ENCODE measurements at places on chromosomes 7 and 10.

DNA sequence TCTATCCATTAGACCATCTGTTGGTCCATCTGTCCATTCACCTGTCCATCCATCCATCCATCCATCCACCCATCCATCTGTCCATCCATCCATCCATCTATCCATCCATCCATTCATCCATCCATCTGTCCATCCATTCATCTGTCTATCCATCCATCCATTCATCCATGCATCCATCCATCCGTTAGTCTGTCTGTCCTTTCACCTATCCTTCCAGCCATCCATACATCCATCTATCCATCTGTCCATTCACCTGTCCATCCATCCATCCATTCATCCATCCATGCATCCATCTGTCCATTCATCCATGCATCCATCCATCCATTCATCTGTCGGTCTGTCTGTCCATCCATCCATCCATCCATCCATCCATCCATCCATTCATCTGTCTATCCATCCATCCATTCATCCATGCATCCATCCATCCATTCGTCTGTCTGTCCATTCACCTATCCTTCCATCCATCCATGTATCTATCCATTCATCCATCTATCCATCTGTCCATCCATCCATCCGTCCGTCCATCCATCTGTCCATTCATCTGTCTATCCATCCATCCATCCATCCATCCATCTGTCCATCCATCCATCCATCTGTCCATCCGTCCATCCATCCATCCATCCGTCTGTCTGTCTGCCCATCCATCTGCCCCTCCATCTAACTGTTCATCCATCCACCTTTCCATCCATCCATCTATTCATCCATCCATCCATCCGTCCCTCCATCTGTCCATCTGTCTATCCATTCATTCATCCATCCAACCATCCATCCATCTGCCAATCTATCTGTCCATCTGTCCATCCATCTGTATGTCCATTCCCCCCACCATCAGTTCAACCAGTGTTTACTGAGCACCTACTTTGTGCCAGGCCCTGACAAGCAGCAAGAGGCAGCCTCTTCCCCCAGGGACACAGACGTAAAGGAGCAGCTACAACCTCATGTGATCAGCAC lies 4.8 kb upstream of the LFNG start:
- no peak for DNase-seq

- DNase-seq, result no peak
These were observed 9.8 kb upstream of the MAPK8 start for GRCh38 chr10:48296576-48297098.

DNA sequence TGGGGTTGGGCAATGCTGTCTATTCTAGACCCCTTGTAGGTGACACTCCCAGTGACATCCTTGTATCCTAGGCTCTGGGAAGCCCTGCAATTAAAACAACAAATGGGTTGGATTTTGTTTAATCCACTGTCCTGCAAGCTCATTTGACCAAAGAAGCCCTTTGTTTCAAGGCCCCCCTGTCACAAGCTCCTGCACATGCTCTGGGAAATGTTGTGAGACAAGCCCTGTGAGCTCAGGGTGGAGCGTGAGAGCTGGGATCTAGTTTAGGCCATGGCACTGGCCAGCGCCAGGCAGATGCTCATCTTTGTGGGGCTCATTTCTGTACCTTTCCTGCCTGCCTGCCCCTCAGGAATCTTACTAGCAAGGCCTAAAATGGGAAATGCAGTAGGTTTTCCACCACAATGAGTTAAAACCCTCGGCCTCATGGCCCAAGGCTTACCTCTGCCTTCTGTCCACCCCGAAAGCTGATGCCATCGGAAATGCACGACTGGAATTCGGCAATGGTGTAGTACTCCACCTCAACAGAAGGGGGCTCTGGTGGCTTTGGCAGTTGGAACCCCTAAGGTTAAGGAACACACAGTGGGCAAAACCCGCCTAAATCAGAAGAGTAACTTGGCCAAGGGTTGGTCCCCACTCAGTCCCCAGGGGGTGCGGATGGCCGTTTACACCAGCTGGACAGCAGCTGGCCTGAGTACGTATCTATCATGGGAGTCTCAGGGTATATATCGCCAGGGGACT lies 112.0 kb downstream of the NEURL1 start:
- peak; percentile 55 for DNase-seq

- DNase-seq, result peak; percentile 58
These were observed 1.9 kb downstream of the HIPK2 start for GRCh38 chr7:139775829-139776266.

GRCh38 chr7:44965937-44966730 lies 12.7 kb downstream of the MYO1G start:
- DNase-seq, result no peak

DNA sequence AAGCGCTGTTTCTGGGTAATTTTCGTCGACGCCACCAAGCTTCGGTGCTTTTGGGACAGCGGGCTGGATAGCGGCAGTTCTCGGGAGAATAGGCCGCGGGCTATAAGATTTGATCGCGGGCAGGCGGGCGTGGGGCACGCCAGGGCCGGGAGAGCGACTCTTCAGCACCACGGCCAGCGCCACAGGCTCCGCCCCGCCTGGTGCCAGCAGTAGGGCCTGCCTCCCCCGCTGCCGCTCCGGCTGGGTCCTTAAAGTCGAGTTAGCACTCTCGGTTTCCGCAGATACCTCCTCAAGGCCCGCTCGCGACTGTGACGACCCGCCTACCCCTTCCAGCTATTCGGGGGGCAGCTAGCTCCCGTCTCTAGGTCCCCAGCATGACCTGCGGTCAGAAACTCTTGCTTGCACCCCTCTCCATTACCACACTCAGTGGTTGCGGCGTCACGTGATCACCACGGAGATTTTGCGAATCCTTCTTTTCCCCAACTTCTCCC lies 9.4 kb downstream of the NXPH1 start:
- peak; percentile 49 for DNase-seq

DNA sequence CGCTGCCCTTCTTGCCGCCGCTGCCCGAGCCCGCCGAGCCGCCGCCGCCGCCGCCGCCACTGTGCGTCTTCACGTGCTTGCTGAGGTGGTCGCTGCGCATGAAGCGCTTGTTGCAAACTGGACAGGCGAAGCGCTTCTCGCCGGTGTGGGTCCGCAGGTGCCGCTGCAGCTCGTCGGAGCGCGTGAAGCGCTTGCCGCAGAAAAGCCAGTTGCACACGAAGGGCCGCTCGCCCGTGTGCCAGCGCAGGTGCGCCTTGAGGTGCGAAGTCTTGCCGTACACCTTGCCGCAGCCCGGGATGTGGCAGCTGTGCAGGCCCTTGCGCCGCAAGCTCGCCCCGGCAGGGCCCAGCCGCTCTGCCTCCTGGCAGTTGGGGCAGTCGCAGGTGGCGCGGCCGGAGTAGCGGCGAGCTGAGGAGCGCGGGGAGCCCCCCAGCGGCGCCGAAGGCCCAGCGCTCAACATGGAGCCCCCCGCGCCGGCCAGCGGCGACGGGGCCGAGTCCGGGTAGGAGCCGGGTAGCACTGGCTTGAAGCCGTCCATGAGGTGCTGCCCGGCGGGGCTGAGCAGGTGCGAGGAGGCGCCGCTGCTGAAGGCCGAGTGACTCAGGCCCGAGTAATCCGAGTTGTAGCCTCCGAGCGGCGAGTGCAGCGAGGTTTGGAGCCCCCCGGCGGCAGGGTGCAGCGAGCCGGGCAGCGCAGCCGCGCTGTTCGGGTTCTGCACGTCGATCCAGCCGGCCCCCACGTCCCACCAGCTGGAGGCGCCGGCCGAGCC lies 2.1 kb downstream of the SP8 start:
- no peak for DNase-seq

- DNase-seq, result no peak
These were observed 280.5 kb downstream of the KIF20B start for GRCh38 chr10:89981891-89982290.

GRCh38 chr7:1223196-1223981 lies 9.3 kb upstream of the UNCX start:
- no peak for DNase-seq

DNA sequence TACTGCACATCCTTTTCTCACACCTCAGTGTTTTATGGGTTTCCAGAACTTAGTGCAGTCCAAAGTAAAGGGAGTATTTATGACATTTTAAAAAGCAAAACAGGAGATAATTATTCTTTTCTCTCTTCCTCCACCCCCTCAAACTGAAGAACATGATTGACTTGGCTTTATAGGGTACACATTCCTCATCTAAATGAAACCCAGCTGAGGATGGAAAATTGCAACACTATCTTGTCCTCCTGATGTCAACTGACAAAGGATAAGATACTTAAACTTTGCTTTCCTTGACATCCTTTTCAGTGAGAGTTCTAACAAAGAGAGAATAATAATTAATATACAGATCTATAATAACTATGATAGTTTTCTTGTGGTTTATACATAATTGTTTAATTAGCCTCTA lies 299.1 kb downstream of the BBS9 start:
- DNase-seq, result no peak

GRCh38 chr10:94041206-94041605 lies 47.5 kb downstream of the PLCE1 start:
- DNase-seq, result no peak

DNA sequence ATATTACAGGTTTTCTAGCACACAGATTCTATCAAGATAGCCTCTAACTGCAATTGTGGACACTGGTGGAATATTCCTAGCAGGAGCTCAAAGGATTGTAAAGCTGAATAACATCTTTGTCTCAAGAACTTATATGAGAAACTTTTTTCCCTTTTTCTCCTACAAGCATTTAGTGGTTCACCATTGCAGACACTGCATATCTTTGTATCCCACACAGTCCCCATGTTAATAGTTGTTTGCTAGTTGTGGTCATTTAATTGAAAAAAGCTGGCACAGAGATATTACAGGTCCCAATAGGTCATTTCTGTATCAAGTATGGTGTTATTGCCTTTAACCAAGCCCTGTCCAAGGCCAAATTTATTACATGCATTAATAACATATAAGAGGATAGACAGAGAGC lies 226.2 kb upstream of the TCF7L2 start:
- DNase-seq, result no peak

DNA sequence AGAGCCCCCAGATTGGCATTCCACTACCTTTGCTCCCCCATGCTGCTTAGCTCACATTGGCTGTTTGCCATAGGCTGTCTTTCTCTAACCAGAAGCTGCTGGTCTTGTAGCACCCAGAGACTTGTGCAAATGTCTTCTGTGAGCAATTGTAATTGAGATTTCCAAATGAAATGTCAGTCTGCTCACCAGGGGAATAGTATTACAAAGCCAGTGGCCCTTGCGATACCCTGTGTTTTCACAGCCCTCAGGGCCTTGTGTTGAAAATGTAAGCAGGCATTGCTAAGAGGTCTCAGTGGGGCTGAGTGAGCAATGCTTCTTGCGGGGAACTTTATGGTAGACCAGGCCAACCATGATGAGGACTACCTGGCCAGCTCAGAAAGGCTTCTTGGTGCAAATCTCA lies 746.5 kb downstream of the LRMDA start:
- no peak for DNase-seq

GRCh38 chr10:12547301-12547771 lies 198.0 kb downstream of the CAMK1D start:
- DNase-seq, result no peak

GRCh38 chr7:29337546-29338116 lies 143.1 kb downstream of the CHN2 start:
- DNase-seq, result no peak

GRCh38 chr7:155391414-155391813 lies 66.5 kb upstream of the EN2 start:
- DNase-seq, result no peak

GRCh38 chr10:30238836-30239235 lies 110.2 kb downstream of the MTPAP start:
- no peak for DNase-seq

DNA sequence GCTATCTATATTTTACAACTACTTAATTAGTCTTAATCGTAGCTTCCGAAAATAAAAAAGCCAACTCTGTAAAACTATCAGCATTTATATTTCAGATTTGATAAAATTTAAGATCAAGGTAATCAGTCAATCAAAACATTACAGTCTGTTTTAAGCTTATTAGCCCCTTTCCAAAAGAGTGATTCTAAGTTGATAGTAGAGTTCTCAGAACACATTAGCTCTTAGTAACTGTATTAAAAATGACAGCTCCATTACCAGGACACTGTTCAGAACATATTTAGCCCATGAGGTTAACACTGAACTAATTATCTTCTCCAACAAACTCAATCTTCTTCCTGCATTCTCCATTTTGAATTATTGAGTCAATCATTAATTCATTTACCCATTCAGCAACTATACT lies 110.3 kb upstream of the PALS2 start:
- DNase-seq, result no peak

DNA sequence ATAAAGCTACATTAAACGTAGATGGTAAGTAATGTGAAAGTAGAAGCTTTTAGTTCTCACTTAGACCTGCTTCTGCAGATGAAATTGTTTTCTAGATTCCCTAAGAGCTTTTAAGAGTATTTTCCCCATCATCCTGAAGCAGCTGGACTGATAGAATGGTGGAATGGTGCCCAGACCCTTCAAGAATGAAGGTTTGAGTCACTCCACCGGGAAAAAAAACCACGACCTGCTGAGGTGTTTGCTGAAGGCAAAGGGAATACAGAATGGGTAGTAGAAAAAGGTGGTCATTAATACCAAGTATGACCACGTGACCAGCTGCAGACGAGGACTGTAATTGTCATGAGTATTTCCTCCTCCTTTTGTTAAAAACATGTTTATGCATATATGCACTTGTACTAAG lies 79.2 kb upstream of the PTPRZ1 start:
- DNase-seq, result no peak

GRCh38 chr7:39153647-39154046 lies 175.9 kb downstream of the POU6F2 start:
- no peak for DNase-seq

GRCh38 chr10:102599565-102600327 lies 44.5 kb upstream of the TRIM8 start:
- DNase-seq, result no peak

DNA sequence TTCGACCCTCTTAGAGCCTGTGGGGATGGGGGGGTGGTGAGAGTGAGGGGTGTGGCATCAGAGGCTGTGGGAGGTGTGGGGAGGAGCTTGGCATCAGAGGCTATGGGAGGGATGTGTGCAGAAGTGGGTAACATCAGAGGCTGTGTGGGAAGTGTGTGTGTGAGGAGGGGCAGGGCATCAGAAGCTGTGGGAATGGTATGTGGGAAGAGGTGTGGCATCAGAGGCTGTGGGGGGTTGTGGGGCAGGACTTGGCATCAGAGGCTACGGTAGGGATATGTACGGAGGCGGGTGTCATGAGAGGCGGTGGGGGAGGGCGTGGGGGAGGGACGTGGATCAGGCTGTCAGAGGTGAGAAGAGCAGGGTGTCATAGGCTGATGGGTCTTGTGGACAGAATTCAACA lies 97.4 kb downstream of the SEC23IP start:
- DNase-seq, result no peak

GRCh38 chr10:88676283-88677060 lies 12.2 kb downstream of the LIPF start:
- DNase-seq, result no peak

- DNase-seq, result no peak
These were observed 15.5 kb downstream of the CREB3L2 start for GRCh38 chr7:137986252-137987017.

DNA sequence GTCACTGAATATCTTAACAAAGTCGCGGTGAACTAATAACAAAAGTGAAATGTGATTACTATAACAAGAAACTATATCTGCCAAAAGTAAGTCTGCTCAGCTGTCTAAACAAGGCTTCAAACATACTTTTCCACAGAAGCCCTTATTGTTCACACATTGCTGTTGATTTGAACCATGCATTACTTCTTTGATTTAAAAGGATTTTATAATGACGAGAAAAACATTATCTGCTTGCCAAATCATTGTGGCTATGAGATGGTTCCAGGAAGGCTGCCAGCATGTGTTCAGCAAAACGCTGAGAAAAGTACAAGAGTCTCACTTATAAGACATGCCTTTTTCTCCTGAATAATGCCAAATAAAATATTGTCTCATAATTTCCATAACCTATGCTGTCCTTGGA lies 24.4 kb downstream of the RNF133 start:
- no peak for DNase-seq

GRCh38 chr10:12333380-12334185 lies 15.8 kb upstream of the CAMK1D start:
- peak; percentile 51 for DNase-seq

Measured in stimulated activated CD4-positive, alpha-beta T cell treated with anti-CD3 and anti-CD28 coated beads, Interleukin-2, amount 100 ng/mL, for 24 hours (primary cell).